ENCODE measurements at places on chromosomes 13 and 19.

- DNase-seq = no peak
Observed at GRCh38 chr19:789701-790060, 7.6 kb upstream of the PTBP1 start.

GRCh38 chr13:71577127-71577526 lies 289.9 kb downstream of the DACH1 start:
- DNase-seq = no peak

DNA sequence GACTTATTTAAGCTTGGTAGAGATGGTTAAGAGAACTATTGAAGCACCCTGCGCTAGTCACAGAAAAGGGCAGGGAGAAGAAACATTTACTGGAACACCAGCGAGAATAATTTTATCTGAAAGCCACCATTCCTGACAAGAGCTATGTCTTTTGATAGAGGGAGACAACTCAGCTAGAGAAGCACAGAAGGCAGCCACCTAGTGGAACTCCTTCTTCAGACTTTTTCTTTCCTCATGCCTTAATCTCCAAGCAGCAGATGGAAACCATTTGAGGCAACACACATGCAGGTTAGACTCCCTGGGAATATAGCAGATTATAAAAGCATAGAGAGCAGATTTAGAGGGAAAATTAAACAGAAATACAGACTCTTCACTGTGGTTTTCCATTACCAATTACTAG lies 813.4 kb downstream of the SLITRK6 start:
- no peak for DNase-seq

DNA sequence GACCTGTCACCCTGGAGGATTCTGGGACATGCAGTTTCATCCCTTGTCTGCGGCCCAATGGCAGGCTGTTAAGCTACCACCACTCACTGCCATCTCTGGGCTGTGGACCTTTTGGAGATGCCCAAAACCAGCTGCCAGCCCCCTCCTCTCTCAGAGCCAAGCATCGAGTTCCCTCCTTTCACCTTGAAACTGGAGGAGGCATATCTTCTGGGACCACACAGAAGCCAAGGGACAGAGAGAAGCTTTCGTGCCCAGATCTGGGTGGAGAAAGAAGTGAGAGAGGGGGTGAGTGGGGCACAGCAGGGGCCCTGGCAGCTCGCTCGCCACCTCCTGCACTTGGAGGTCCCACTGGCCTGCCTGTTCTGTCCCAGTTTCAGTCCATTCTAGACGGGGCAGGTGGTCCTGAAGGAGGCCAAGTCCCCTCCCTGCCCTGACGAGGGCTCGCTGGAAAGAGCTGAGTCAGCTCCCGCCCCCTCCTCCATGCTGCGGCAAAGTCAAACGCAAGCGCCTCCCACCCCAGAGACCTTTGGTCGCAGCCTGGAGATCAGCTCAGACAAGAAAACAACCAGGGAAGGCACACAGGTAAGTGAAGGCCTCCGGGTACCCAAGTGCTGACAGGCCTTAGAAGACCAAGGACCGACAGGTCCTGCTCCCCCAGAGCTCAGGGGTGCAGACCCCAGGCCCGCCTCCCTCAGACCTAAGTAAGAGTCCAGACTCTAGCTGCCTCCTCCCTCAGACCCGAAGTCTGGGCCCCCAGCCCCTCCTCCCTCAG lies 3.8 kb downstream of the BCAT2 start:
- DNase-seq = no peak

DNA sequence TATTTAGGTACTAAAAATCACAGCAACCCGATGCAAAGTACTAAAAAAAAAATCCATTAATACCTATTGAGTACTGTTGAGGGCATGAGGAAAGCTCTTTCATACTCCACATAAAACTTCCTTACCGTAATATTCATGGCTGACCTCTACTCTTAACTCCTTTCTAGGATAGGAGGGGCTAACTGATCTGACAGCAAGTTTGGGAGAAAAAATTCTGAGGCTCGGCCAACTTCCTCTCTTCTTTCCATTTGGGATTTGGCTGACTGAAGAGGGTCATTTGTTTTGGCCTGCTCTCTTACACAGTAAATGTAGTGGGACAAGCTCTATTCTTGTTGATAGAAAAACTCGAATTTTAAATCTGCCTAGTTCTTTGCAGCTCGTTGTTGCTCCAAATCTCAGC lies 9.4 kb upstream of the USPL1 start:
- no peak for DNase-seq

GRCh38 chr13:95039415-95039814 lies 261.8 kb downstream of the ABCC4 start:
- DNase-seq = no peak

- peak; percentile 87 for DNase-seq
Observed at GRCh38 chr19:10568062-10568825, 535 bp downstream of the CDKN2D start.

DNA sequence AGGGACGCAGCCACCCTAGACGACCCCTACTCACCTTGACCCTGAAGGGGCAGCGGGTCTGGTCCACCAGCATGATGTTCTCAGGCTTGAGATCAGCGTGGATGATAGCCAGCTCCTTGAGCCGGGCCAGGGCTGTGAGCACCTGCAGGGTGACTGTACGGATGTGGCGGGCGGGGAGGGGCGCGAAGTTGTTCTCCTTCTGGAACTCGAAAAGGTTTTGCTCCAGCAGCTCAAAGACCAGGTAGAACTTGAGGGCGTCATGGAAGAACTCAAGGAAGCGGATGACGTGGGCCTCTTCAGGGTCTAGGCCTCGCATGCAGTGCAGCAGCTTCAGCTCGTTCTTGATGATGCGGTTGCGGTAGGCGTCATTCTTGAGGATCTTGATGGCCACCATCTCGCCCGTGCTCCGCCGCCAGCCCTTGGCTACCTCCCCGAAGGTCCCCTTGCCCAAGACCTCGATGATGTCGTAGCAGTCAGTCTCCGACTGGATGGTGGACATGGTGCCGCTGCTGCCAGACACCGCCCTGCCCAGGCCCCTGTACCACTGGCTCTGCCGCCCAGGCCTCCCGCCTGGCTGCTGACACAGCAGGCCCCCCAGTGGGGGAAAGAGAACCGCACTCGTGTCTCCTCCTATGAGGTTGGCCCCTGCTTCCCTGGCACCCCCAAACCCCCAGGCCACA lies 437 bp downstream of the HIPK4 start:
- no peak for DNase-seq

DNA sequence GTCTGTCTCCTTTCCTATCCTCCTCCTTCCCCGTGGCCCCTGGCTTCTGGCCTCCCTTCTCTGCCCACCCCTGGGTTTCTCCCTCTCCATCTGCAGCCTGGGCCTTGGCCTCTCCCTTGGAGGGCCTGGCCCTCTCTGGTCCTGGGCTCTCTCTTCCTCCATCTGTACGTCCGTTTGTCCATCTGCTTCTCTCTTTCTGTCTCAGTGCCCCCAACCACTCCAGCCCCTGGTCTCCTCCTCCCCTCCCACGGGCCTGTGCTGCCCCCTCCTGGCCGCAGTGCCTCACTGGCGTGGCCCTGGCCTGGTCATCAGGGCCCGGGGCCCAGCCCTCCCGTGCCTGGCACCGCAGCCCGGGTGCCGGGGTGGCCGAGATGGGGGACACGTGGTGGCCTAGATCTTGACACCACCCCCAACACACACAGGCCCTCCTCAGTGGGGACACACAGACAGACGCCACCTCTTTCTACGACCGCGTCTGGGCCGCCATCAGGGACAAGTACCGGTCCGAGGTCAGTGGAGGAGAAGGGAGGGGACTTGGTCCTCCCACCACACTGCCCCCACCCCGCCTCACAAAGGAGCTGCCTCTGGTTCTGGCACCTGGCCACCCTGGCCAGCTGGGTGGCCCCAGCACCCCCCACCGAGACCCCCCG lies 11.3 kb downstream of the PRKCSH start:
- peak; percentile 74 for DNase-seq

DNA sequence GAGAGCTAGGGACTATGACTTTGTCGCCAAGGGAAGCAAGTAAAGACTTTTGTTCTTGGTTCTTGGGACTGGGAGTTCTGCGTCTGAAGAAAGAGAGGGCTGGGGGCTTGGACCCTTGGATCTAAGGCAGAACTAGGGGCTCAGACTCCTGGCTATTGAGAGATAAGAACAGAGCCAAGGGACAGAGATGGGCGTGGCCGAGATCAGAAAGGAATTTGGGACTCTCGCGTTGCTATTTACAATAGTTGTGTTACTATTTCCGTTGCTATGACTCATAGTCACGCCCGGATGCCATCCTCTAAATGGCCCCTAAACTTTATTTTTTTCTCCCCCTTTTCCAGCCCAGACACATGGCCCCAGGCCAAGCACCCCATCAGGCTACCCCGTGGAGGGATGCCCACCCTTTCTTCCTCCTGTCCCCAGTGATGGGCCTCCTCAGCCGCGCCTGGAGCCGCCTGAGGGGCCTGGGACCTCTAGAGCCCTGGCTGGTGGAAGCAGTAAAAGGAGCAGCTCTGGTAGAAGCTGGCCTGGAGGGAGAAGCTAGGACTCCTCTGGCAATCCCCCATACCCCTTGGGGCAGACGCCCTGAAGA lies 759 bp downstream of the PPP1R15A start:
- DNase-seq = peak; percentile 91

DNA sequence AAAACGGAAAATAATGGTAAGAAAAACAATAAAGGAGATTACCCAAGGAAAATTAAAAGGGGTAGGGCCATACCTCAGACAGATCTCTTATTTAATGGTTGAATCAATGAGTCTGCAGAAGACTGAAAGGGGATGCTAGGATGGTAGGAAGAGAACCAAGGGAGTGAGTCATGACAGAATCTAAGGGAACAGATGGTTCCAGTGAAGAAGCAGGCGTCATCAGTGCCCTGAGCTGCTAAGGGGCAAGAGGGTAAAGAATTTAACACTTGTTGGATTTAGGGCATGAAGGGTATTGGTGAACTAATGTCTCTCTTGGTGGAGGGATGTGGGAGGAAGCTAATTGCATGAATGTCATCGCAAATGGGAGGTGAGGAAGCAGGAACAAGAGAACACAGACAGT lies 329.2 kb upstream of the TSHZ3 start:
- DNase-seq = no peak
